Stimulated activated CD4-positive, alpha-beta T cell treated with anti-CD3 and anti-CD28 coated beads, Interleukin-1b, Interleukin-23, amount 100 ng/mL, for 48 hours (primary cell): ENCODE measurements at places on chromosomes 6 and 20.
A peak's percentile ranks its signal among the peaks of the same experiment; 100 is the strongest.

DNA sequence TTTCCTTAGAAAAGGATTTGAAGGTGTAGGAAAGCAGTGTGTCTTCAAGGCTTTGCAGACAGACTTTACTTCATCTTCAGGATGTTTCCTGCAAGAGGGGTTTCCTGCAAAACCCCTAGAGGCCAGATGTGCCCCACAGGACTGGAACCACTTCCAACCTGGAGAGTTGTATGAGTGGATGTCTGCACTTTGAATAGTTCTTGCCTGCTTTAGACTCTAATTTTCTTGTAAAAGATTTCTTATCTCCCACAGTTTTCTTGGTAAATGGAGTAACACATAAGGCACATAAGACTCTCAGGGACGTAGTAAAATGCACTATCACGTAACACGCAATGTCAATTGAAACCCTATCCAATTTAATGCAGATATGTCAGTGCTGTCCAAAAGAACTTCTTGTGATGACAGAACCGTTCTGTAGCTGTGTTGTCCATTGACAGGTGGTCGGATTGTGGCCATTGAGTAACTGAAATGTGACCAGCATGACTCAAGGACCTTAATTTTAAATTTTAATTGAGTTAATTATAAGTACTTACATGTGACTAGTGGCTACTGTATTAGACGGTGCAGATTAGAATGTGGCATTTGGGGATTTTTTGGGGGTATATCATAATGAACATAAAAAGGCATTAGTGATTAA, 118.7 kb downstream of the JARID2 start:
- DNase-seq = no peak

GRCh38 chr20:24783631-24784492, 165.2 kb upstream of the CST7 start:
- DNase-seq = no peak

DNA sequence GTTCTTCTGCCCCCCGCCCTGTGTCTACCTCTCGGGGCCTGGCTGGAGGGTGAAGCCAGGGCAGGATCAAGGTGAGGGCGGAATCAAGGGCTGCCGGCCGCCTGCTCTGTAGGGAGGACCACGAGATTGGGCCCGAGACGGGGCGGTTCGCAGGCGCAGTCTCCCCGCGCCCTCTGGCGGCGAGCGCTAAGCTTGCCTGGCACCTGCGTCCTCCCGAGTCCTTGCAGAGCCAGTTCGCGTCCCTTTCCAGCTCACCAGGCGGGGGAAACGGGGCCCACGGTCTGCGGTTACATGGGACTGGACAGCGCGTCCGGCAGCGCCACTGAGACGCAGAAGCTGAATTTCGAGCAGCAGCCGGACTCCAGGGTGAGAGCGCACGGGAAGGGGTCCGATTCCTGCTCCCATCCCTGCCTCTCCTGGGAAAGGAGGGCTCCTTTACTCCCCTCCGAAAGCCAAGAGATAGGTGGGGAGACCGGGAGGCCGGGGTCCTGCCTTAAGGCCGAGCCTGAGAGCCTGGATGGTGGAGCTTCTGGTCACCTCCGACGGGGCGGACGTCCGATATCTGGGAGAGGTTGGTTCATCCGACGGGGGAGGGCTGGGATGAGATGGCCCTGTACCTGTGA, 3.6 kb upstream of the MATN4 start:
- peak; percentile 70 for DNase-seq

GRCh38 chr20:24042646-24043045, 54.1 kb upstream of the GGTLC1 start:
- no peak for DNase-seq

GRCh38 chr6:93727447-93727846, 308.1 kb upstream of the EPHA7 start:
- DNase-seq = no peak

DNA sequence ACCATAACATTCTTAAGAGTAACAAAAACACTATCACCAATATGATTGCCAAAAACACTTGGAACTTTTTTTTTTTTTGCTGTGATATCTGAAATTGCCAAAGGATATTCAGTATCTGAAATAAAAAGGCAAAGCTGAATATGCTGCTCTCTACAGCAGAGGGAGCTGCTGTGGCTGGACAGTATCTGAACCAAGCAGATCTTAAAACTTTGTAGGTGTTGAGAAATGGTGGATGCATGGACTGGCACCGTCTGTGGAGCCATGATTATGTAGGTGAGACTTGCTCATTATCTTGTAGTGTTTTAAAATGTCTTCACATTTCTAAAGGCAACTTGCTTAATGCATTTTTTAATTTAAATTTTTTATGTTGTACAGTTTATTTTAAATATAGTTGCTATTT, 9.2 kb downstream of the PDCD2 start:
- no peak for DNase-seq

DNA sequence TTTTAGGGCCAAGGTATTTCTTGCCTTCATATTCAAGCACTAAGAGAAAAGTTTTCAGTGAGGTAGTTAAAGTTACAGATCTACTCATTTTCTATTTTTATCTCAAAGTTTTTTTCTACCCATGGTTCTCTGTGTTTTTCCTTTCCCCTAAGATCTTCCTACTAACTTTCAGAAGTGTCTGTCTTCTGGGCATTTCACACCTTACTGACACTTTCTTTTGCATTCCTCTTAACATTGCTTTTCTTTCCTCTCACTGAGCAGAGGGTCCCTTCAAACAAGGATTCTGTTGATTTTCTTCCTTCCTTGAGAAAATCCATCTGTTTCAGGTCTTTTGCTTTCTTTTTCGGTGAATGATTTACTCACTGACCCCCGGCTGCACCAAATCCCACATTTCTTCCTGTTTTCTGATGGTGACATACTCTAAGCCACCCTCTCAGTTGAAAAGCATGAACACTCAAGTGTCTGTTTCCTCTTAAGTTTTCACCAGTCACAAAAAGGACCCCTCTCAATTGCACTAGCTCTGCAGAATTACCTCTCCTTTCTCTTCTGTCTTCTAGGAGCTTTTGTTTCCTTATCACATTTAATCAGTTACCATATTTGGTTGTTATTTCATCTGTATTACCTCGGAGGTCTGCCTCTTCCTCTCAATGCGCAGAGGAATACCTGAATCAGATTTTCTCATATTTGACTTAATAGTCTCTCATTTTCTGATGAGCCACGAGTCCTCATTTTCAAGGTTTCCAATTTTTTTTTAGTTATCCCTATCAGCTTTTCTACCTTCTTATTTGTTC, 73.5 kb upstream of the RNF217 start:
- DNase-seq = no peak

DNA sequence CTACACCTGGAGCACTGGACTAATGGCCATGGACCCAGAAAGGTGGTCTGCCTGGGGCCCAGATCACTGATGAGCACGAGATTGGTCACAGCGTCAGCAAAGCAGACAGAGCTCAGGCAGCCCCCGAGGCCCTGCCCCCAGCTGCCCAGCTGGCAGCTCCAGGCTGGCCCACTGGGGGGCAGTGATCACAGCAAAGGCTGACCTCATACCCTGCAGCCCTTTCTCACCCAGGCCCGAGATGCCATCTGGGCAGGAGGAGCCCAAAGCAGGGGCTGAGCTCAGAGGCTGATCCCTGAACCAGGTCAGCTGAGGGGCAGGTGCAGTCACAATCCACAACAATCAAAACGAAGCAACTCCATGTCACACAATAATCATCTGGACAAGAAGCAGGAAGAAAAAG, 4.1 kb downstream of the MAP1LC3A start:
- no peak for DNase-seq

GRCh38 chr6:159002432-159003155, 2.6 kb upstream of the RSPH3 start:
- DNase-seq = no peak

- DNase-seq = no peak
Observed at GRCh38 chr20:11035211-11035610, 361.4 kb upstream of the JAG1 start.

DNA sequence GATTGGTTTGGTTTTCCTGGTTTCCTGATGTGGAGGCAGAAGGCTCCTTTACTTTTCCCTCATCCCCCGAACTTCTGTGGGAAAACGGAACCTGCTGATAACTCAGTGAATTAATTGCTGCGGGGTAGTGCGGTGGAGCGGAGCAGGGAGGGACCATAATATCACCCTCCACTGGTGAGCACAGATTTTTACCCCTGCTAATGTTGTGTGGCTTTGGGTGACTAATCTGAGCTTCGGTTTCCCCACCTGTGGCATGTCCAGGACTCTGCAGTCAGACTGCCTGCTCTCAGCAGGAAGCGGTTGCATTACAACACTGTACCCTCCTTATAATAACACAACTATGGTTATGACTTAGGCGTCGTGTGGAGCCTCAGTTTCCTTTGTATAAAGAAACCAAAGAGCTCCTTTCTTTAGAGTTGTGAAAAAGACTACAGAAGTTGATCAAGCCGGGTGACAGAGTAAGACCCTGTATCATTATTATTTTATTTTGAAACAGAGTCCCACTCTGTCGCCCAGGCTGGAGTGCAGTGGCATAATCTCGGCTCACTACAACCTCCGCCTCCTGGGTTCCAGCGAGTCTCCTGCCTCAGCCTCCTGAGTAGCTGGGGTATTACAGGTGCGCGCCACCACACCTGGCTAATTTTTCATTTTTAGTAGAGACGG, 2.2 kb upstream of the ID1 start:
- peak; percentile 70 for DNase-seq

GRCh38 chr6:161971043-161971442, 697.2 kb upstream of the AGPAT4 start:
- DNase-seq = no peak

- no peak for DNase-seq
Observed at GRCh38 chr20:15889514-15890256, 683.6 kb downstream of the KIF16B start.
